ENCODE measurements at places on chromosomes 5 and 9.

DNA sequence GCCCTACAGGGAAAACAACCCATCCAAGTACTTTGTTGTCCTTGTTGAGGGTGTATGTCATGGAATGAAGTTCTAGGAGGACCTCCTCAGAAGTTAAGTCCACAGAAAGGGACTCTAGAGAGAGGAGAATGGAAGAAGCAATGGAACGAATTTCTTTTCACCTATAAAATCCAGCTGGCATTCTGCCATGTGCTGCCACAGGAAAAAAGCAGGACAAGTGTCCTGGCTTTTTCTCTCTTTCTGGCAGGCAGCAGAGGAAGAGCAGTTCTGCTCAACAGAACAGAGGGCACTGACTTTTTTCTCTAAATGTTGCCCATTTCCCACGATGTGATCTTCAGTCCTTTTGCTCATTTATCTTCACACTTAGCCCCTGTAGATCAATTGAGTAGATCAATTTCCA is 240.8 kb downstream of the MCTP1 start:
- DNase-seq: no peak

- DNase-seq: peak; percentile 45
Measured at GRCh38 chr5:143262393-143263174, 140.9 kb downstream of the NR3C1 start.

DNA sequence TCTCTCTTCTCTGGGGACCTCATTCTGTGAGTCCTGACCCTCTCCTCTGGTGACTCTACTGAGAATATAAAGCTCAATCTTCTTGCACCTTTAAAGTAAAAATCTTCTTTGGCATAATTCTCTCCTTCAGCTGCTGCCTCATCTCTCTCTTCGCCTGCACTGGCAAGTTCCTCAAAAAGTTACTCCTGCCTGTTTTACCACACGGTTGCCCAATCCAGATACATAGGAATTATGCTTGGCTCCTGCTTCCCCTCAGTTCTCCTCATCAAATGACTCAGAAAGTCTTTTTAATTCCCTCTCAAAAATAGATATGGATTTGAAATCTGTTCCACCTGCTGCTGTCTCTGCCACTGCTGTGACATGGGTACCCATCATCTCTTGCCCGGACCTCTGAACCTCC is 14.4 kb upstream of the HRCT1 start:
- peak; percentile 47 for DNase-seq

- no peak for DNase-seq
Measured at GRCh38 chr9:20353524-20353923, 268.8 kb downstream of the MLLT3 start.

DNA sequence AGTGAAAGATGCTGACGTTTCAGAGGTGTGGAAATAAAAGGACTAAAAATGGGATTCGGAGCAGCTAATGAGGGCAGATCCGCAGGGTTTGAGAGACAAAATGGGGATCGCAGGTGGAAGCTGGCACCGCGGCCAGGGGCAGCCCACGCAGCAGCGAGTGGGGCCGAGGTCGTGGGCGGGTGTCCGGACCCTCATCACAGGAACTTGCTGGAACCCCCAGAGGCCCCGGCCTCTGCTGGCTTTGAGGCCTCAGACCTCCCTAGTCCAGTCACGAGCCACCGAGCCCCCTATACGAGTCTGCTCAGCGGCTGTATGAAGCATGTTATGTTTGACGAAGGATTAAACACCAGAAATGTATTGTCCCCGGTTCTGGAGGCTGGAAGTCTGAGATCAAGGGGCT is 45.8 kb upstream of the FCN1 start:
- DNase-seq: no peak

DNA sequence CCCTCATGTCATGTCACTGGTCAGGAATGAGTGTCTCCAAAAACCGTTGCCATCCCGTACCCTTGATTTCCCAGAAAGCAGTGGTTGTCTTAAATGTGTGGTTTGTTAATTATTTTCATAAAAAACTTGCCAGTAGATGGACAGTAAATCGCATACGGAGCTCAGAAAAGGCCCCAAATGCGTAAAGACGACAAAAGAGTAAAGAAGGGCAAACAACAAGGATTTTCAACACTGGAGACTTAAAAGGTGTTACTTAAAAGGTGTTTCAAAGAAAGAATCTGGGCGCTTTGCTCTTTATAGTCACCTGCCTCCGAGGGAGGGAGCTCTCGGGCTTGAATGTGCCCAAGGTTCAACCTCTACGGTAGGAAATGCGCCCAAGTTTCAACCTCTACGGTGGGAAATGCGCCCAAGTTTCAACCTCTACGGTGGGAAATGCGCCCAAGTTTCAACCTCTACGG is 734 bp downstream of the KIF27 start:
- peak; percentile 46 for DNase-seq

DNA sequence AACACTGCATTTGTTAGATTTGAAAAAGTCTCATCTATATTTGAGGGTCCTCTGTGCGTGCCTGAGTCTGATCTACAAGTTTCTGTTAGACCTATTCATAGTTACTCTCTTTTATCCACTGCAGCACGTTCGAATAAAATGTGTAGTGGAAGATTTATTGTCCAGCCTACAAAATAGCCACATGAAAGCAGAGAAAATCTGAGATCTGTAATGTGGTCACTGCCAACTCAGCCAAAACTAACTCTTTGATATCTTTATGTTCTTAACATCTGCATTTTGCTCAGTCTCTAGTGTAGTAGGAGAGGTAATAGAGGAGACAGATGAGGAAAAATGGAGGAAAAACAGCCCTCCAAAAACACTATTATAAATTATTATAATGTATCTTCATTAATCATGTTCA is 354.0 kb downstream of the NPR3 start:
- no peak for DNase-seq

GRCh38 chr5:147407094-147407681 is 102.7 kb downstream of the DPYSL3 start:
- DNase-seq: peak; percentile 40

DNA sequence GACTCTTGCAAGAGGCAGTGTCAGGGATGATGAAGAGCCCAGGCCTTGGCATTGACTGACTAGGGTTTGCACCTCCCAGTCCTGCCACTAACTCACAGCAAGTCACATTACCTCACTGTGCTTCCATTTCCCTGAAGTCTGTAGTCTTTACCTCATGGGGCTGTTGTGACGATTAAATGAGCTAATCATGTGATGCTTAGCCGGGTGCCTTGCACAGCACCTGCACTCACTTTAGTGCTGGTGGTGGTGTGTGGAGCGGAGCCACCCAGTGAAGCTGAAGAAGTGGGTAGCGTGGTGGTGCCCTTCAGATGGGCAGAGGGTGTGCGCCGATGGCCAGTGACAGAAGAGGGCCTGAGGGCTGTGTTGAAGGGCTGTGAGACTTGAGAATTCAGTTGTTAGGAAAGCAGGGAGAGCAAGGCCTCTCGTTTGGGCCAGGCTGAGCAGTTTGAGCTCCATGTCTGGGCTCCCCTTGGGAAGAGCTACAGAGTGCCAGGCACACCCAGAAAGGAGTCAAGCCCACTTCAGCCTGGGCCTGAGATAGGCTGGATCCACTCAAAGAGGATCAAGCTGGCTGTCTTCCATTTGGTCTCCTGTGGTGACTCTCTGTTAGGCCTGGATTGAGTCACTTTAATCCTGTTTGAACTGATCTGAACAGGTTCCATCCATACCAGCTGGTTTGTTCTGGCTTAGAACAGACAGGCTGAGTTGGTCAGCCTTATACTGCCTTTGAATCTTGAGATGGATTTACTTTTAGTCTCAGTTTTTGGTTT is 42.5 kb downstream of the RALGPS1 start:
- peak; percentile 47 for DNase-seq

GRCh38 chr9:211557-211956 is 3.1 kb upstream of the DOCK8 start:
- DNase-seq: no peak

- DNase-seq: peak; percentile 61
Measured at GRCh38 chr5:149959406-149960236, 937 bp upstream of the SLC26A2 start.

GRCh38 chr5:61130289-61130688 is 32.0 kb downstream of the SMIM15 start:
- DNase-seq: no peak

GRCh38 chr5:9284781-9285307 is 261.0 kb downstream of the SEMA5A start:
- peak; percentile 75 for DNase-seq

GRCh38 chr5:175253597-175253996 is 190.4 kb downstream of the DRD1 start:
- DNase-seq: no peak

DNA sequence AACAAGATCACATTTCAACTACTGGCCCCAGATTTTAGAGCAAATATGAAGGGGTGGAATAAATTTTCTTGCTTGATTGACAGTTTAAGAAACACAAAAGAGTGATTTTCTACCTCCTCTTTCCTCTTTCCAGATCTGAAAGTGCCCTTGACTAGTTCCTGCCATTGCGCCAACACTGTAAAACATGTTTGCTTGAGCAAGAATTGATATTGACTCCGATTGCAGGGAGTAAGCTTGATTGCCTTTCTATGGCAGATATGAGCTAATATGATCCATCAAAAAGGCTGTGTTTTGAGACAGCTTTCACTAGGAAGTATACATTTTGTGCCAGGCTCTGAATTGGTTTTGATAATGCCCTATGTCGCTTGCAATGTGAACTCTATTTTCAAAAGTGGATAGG is 508.8 kb downstream of the SEMA5A start:
- DNase-seq: no peak

DNA sequence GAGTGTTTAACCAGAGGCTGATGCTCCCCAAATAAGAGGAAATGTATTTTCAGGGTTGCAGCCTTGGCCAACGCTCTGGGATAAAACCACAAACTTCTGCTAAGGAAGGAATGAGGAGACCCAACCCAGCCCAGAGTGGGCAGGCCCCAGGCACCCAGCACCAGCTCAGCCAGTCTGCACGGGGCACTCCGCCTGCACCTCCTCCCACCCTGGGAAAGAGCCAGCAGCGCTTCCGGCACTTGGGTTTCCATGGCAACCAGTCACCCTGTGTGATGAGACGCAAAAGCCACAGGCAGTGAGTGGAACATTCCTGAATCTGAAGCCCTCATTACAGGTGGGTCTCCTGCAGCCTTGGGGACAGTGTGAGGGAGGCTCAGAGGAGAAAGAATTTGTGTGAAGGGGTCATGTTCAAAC is 85.2 kb upstream of the ZBTB43 start:
- DNase-seq: no peak

DNA sequence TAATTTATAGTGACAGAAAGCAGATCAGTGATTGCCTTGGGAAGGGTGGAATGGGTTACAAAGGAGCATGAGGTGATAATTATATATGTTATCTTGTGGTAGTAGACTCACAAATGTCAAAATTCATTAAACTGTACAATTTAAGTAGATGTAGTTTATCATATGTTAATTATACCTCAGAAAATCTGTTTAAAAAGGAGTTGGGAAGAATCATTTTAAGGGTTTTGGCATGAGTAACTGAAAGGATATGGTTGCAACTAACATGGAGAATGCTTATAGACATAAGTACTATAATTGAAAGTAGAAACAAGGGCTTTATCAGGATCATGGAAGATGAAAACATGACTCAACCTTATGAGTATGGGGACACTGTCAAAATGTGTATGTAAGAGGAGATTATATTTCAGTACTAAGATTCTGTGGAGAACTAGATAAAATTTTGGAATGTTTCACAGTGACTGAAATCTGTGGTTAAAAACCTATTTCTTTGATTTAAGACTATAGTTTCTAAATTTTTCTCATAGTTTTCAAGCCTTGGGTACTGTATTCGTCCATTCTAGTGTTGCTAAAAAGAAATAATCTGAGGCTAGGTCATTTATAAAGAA is 73.3 kb downstream of the FCHO2 start:
- DNase-seq: no peak

DNA sequence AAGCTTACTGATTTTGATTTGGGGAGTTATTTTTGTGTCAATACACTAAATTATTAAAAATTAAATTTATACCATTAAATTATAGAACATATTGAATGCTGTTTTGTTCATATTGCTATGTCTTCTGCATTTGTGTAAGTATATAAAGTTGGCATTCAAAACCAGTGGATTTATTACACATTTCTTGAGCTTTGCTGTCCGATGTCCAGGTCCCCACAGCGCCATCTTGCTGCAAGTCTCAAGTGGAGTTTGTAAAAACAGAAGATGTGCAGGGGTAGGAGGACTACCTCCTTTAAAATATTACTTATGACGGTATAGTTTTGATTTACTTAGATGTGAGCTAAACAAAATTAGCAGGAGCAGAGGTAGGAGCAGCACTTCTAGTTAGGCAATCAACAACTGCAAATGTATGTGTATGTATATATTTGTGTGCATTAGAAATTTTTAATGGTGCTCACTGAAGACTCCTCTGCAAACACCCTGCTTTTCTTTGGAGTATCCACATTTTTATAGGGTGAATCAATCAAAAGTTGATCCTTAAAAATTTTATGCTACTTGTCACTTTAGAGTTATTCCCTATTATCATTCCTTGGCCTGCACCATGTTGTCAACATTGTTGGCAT is 37.4 kb downstream of the CPEB4 start:
- no peak for DNase-seq

DNA sequence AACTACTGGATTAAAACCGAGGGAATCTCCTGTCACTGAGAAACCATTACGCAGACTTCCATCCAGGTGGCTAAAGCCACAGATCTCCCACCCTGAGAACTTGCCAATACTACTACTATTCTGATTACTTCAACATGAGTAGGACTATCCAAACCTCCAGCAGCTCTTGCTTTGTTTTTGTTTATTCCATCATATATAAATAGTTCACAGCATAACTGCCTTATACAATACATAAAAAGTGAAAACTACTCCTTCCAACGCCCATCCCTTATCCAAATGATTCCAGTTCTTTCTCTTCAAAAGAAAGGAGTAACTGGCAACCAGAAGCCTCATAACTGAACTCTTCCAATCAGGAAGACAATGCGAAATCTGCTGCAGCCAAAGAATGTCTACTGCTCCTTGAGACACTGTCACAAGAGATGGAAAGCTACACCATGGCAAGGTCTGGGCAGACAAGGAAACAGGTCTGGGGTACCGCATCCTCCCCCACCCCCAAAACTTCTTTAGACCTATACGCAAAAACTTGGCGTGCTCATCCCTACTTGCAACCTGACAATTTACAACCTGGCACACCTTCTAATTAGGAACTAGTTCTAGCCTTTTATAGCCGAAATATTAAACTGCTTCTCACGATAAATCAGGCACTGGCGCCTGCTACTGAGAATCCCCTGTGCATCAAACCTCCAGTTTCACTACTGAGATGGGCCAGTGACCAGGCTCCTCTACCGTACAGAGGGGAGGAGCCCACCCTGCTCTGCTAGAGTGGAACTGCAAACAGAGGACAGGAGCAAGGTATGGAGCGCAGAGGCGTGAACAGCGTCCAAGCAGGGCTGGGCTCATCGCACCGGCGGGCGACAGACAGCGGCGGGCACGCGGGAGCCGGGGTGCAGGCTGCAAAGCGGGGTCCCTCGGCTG is 986 bp downstream of the PLPP1 start:
- DNase-seq: peak; percentile 30

DNA sequence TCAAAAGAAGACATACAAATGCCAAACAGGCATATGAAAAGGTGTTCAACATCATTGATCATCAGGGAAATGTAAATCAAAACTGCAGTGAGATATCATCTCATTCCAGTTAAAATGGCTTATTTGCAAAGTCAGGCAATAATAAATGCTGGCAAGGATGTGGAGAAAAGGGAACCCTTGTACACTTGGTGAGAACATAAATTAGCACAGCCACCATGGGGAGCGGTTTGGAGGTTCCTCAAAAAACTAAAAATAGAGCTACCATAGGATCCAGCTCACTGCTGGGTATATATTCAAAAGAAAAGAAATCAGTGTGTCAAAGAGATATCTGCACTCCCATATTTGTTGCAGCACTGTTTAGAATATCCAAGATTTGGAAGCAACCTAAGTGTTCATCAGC is 50.3 kb downstream of the AP3S1 start:
- DNase-seq: no peak

GRCh38 chr9:116075191-116075590 is 78.4 kb upstream of the PAPPA start:
- DNase-seq: peak; percentile 73
